ENCODE measurements at places on chromosomes 16 and 17. TPM values are rescaled to one million over a fixed set of nuclear protein-coding genes. Genes with fewer than 3 reads are reported as not detected.

DNA sequence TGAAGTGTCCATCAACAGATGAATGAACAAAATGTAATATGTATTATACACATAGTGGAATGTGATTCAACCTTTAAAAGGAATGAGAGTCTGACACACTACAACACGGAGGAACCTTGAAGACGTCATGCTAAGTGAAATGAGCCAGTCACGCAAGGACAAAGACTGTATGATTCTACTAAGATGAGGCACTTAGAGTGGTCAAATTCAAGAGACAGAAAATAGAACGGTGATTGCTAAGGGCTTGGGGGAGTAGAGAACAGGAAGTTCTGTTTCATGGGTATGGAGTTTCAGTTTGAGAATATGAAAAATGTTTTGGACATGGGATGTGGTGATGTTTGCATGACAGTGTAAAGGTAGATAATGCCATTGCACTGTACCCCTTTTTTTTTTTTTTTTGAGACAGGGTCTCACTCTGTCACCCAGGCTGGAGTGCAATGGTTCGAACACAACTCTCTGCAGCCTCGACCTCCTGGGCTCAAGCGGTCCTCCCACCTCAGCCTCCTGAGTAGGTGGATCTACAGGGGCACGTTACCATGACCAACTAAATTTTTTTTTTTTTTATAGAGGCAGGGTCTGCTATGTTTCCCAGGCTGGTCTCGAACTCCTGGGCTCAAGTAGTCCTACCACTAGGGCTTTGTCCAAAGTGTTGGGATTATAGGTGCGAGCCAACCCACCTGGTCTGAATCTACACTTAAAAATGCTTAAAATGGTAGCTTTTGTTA, 2.9 kb upstream of the CCDC102A start:
- DNase-seq: no peak

DNA sequence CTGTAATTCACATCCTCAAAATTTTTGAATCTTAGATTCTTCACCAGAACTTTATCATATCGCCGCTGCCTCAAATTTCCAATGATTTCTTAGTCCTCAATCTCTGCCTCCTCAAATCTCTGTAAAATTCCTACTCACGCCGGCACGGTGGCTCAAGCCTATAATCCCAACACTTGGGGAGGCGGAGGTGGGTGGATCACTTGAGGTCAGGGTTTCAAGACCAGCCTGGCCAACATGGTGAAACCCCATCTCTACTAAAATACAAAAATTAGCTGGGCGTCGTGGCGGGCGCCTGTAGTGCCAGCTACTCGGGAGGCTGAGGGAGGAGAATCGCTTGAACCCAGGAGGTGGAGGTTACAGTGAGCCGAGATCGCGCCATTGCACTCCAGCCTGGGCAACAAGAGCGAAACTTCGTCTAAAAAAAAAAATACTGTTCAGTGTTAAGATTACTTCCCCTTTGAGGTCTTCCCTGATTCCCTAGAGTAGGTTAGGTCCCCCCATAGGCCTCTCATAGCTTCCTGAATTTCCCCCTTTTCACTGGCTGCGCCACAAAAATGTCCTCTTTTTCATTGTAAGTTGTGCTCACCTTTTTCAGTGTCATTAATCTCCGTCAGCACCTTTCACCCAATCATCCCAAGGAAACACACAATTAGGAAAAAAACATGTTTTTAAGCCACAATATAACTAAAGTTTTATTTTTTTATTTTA, 919 bp upstream of the CBX1 start:
- no peak for DNase-seq

DNA sequence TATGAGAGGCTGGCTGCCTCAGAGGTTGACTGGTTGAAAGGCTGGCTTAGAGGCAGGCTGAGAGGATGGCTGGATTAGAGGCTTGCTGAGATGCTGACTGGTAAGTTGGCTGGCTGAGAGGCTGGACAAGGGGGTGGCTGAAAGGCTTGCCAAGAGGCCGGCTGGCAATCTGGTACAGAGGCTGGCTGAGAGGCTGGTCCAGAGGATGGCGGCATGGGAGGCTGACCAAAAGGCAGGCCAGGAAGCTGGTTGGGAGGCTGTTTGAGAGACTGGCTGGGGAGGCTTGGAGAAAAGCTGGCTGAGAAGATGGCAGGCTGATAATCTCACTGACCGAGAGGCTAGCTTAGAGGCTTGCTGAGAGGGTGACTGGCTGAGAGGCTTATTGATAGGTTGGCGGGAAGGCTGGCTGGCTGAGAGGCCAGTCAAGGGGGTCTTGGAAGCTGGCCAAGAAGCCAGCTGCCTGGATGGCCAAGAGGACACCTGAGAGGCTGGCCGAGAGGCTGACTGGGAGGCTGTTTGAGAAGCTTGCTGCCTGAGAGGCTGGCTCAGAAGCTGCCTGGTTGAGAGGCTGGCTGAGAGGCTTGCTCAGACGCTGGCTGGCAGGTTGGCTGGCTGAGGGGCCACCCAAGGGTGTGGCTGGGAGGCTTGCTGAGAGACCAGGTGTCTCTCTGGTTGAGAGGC, 34.2 kb upstream of the ACSM2B start:
- no peak for DNase-seq

GRCh38 chr17:60529806-60530205, 3.8 kb upstream of the APPBP2 start:
- no peak for DNase-seq

DNA sequence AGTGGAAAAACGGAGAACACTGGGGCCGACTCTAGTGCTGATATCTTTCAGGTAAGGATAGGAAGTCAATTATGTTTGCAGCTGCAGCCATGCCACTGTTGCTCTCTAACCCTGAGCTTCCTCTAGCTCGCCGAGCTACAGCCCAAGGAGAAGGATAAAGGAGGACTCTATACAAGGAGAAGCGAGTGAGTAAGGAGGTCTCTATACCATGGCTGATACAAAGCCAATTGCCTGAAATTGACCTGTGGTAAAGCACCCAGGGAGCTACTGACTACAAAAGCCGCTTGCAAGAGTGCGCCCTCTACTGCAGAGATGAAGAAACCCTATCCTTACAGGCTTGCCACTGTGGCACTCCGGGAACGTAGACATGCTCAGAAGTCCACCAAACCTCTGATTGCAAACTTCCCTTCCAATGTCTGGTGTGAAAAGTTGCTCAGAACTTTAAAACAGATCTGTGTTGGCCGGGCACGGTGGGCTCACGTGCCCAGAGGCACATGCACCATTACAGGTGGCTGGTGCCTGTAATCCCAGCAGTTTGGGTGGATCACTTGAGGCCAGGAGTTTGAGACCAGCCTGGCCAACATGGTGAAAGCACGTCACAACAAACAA, 10.8 kb upstream of the SLC46A1 start:
- peak; percentile 88 for DNase-seq

DNA sequence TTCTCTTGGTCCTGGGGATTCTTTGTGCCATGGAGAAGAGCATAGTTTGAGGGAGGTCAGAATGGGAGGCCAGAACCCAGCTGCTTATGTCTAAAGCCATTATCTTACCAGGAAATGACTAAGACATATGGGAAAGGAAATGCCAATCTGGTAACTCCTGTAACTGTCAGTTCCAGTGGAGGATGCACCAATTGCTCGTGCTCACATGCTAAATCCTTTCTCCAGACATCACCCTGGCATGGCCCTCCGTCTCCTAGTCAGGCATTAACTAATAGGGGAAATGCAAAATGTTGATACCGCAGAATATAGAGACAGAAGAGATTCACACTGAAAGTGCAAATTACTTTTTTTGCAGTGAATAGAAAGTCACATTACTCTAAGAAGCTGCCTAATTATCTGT, 255.6 kb upstream of the HSBP1 start:
- no peak for DNase-seq

- no peak for DNase-seq
Observed at GRCh38 chr17:17876959-17877528, 40.3 kb upstream of the SREBF1 start.

DNA sequence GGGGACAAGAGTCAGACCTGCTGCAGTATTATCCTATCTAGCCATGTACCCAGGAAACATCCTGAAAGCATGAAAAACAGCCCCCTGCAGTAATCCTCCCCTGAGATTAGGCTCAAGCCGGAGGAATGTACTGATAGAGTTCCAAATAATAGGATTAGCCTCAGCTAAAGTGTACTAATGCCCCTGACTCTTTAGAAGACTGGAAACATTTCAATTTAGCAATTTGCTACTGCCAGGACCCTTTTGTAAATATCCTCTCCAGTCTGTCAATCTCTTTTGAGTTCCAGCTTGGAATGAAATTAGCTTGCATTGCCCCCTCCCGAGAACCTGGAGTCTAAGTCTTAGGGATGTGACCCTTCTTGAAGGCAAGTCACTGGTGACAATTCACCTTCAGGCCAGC, 110.8 kb upstream of the DNAH9 start:
- no peak for DNase-seq

DNA sequence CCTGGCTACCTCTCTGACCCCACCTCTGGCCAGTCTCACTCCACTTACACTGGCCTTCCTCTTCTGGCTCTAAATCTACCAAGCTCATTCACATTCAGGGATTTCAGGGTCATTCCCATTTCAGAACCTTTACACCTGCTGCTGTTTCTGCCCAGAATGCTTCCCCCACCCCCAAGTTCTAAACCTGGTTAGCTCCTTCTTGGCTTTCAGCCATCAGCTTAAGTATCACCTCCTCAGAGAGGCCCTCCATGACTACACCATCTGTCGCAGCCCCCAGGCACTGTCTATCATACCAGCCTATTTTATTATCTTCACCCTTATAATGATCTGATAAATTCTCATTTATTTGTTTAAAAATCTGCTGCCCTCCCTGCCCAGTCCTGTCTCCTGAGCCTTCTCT, 23.3 kb upstream of the NGFR start:
- no peak for DNase-seq

Gene ZBTB4
- 16.0 TPM for total RNA-seq

Gene TTYH2
- total RNA-seq: 8.1 TPM

Gene KRTAP4-9
- total RNA-seq: not detected

Gene CD300LB
- total RNA-seq: not detected
